Effector memory CD4-positive, alpha-beta T cell (primary cell): ENCODE measurements at places on chromosomes 5 and 9.

- no peaks in the 10 kb centered on the region for H3K4me1 ChIP-seq
- H3K36me3 ChIP-seq, result no peaks in the 10 kb centered on the region
- H3K27me3 ChIP-seq, result no peaks in the 10 kb centered on the region
These were observed 6.4 kb upstream of the DCTN4 start for GRCh38 chr5:150765011-150765798.

- H3K27ac ChIP-seq, result no peak overlapping the region
- no peak for DNase-seq
- H3K27me3 ChIP-seq, result no peaks in the 10 kb centered on the region
- H3K4me3 ChIP-seq, result no peak overlapping the region
These were observed 566.8 kb upstream of the DMAC1 start for GRCh38 chr9:8366161-8366926.

DNA sequence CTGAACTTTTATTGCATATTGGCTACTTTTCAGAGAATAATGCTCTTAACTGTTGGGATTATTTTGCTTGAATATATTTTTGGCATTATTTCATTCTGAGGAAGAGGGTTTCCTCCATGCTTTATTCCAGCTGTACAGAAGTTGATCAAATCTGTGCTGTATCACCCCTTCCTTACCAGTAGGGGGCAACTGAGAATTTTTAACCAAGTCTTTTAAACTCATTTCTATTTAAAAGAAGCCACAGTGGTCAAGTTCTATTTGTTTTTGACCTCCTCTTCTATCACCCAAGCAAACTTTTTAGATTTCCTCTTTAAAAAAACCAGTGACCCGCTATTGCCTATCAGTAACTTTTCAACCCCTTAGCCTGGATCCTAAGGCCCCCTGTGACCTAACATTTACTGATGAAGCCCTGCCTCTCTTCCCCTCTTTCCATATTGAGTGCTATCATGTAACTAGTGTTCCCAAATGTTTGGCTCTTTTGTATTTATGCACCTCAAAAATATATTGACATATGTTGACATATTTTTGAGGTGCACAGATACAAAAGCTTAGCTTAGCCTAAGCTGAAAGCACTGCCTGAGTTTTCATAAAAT is 80.6 kb downstream of the FBXO4 start:
- H3K4me3 ChIP-seq, result no peak overlapping the region
- no peaks in the 10 kb centered on the region for H3K27me3 ChIP-seq
- no peak overlapping the region for H3K27ac ChIP-seq

DNA sequence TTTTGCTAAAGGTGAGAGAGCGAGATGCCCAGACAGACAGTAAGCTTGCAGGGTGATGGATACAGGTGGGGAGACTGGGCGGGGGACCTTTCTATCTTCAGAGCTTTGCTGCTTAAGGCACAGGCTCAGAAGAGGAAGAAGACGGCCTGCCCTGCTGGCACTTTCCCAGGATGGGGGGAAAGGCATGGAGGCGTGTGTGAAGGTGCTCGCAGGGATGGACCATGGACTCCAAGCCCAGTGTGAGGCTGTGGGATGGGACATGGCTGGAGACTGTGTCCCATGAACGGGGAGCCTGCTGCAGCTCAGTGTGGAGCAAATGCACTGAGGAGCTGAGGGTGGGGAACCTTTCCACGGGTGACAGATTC is 243.2 kb upstream of the IRX4 start:
- H3K27me3 ChIP-seq, result no peaks in the 10 kb centered on the region
- no peak overlapping the region for H3K27ac ChIP-seq
- no peaks in the 10 kb centered on the region for H3K4me1 ChIP-seq
- no peaks in the 10 kb centered on the region for H3K36me3 ChIP-seq
- no peak overlapping the region for H3K4me3 ChIP-seq

GRCh38 chr5:54838843-54839242 is 146.6 kb downstream of the ESM1 start:
- H3K4me1 ChIP-seq, result no peaks in the 10 kb centered on the region
- no peaks in the 10 kb centered on the region for H3K27me3 ChIP-seq
- no peaks in the 10 kb centered on the region for H3K36me3 ChIP-seq

DNA sequence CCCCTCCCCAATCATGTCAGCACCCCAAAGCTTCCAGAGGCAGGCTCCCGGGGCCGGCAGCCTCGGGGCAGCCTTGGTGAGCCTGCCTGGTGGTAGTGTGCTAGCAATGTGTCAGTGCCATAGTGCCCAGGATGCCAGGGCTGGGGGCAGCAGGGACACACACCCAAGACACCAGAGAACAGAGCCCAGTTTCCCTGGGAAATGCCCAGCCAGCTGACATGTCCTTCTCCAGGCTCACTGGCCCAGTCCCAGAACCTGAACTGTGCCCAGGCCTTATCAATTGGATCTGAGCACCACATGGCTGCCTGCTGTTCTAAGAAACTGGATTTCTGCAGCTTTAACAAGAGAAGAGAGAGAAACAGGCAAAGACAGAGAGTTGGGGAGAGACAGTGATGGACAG is 74.9 kb upstream of the LRRTM2 start:
- H3K4me1 ChIP-seq, result peaks cover 5% of the 10 kb centered on the region
- no peaks in the 10 kb centered on the region for H3K27me3 ChIP-seq
- H3K27ac ChIP-seq, result no peak overlapping the region
- no peak overlapping the region for H3K4me3 ChIP-seq
- DNase-seq, result no peak

DNA sequence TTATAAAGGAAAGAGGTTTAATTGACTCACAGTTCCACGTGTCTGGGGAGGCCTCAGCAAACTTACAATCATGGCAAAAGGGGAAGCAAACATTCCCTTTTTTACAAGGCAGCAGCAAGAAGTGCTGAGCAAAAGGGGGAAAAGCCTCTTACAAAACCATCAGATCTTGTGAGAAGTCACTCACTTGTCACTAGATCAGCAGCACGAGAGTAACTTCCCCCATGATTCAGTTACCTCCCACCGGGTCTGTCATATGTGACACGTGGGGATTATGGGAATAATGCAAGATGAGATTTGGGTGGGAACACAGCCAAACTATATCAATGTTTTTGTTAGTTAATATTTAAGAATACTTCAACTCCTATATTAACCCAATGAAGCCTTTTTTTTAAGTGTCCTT is 275.2 kb upstream of the CDH9 start:
- no peaks in the 10 kb centered on the region for H3K27me3 ChIP-seq
- H3K27ac ChIP-seq, result no peak overlapping the region
- H3K4me1 ChIP-seq, result no peaks in the 10 kb centered on the region
- no peak for DNase-seq
- no peaks in the 10 kb centered on the region for H3K36me3 ChIP-seq

GRCh38 chr5:171630350-171631065 is 155.1 kb upstream of the SMIM23 start:
- H3K27ac ChIP-seq, result no peak overlapping the region
- DNase-seq, result no peak
- H3K36me3 ChIP-seq, result no peaks in the 10 kb centered on the region

- no peak overlapping the region for H3K4me3 ChIP-seq
- H3K27ac ChIP-seq, result peak overlapping the region; percentile 81
These were observed 28.8 kb downstream of the CAMK4 start for GRCh38 chr5:111252799-111253545.

DNA sequence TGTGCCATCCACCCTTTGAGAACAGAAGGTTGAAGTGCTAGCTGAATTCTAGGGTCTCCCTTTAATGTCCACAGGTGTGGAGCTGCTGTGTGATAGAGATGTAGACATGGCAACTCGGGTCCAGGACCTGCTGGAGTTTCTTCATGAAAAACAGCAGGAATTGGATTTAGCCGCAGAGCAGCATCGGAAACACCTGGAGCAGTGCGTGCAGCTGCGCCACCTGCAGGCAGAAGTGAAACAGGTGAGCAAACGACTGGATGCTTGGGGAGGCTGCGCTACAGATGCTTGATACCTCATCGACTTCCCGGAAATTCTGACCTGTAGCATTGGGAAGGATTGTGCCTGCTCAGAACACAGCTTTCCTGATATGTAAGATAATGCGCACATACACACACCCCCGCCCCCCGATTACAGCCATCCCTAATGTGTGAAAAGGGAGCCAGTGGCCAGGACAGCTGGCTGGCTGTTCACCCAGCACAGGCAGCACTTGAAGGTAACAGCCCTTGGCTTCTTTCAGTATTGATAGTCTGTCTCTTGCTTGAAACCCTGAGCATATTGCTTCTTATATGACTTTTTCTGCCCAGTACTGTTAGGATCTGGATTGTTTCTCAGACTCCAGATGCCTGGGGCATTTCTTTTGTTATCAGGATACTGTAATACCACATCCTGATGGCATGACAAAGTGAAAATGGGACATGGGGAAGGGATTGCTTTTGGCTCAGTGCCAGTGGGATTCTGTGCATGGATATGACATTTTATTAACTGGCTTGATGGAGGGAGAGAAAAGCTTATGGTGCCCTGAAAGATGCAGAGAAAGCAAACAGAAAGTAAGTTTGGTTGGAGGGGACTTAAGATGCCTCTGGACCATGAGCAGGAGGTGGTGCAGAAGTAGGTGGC is 216.8 kb upstream of the OTULINL start:
- H3K4me1 ChIP-seq, result no peaks in the 10 kb centered on the region
- no peaks in the 10 kb centered on the region for H3K36me3 ChIP-seq
- no peak overlapping the region for H3K4me3 ChIP-seq
- no peaks in the 10 kb centered on the region for H3K27me3 ChIP-seq
- no peak overlapping the region for H3K27ac ChIP-seq
- no peak for DNase-seq
